ENCODE measurements at places on chromosomes 16 and 17.
A peak's percentile ranks its signal among the peaks of the same experiment; 100 is the strongest.

GRCh38 chr17:13476720-13477119, 125.0 kb downstream of the HS3ST3A1 start:
- DNase-seq, result no peak
- H3K4me3 ChIP-seq, result no peak overlapping the region
- no peaks in the 10 kb centered on the region for H3K4me1 ChIP-seq

DNA sequence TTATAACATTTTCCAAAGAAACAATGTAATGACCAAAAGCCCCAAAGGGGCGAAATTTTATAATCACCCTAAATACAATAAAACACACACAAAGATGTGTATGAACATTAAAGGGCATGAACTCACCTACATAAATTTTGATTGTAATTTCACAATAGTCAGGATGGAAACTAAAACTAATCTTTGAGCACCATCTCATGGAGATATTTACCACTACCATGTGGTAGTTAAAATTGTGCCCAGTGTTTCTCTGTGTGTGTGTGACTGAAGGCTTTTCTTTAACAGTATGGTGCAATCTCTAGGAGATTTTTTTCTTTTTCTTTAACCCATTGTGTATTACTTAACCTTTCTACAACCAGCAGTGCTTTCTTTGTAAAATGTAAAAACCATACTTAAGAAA, 19.7 kb upstream of the MEIOC start:
- H3K4me1 ChIP-seq, result no peaks in the 10 kb centered on the region
- H3K27ac ChIP-seq, result no peak overlapping the region
- no peak overlapping the region for H3K4me3 ChIP-seq
- H3K36me3 ChIP-seq, result no peaks in the 10 kb centered on the region
- H3K27me3 ChIP-seq, result peaks cover 46% of the 10 kb centered on the region

- peaks cover 67% of the 10 kb centered on the region for H3K27me3 ChIP-seq
- peak overlapping the region; percentile 36 for H3K4me3 ChIP-seq
- H3K27ac ChIP-seq, result no peak overlapping the region
- DNase-seq, result no peak
- H3K4me1 ChIP-seq, result peaks cover 13% of the 10 kb centered on the region
Measured at GRCh38 chr16:10180771-10181163, 1.5 kb downstream of the GRIN2A start.

- H3K27ac ChIP-seq, result no peak overlapping the region
- H3K27me3 ChIP-seq, result no peaks in the 10 kb centered on the region
- peaks cover 2% of the 10 kb centered on the region for H3K36me3 ChIP-seq
- no peak overlapping the region for H3K4me3 ChIP-seq
- DNase-seq, result no peak
Measured at GRCh38 chr17:81196505-81197408, 26.0 kb downstream of the CEP131 start.

DNA sequence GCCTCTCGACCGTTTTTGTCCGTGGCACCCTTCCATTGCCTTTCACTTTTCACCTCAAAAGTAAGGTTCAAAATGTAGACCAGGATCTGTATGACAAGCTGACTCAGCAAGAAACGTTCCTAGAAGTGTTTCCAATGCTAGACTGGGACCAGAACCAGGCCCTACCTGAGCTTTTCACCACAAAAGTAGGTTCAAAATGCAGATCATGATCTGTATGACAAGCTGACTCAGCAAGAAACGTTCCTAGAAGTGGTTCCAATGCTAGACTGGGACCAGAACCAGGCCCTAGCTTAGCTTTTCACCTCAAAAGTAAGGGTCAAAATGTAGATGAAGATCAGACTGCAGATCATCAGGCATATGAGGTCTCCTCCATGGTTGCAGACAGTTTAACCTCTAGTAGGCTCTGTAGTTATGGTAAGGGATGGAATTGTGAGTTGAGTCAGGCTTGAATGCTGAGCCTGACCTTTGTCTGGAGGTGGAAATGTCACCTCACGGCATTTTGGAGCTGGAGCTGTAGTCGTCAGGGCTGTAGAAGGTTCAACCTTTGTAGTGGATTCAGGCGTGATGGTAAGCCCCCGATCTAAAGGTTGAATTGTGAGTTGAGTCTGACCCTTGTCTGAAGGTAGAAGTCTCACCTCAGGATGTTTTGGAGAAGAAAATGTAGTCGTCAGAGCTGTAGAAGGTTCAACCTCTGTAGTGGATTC, 50.2 kb upstream of the TMEM97 start:
- H3K27ac ChIP-seq, result no peak overlapping the region
- no peak overlapping the region for H3K4me3 ChIP-seq
- DNase-seq, result no peak
- H3K27me3 ChIP-seq, result peaks cover 22% of the 10 kb centered on the region
